ENCODE measurements at places on chromosomes 1 and 21. TPM values are rescaled to one million over a fixed set of nuclear protein-coding genes. Genes with fewer than 3 reads are reported as not detected.

Gene EXO1
- total RNA-seq, result 52.2 TPM

- H3K36me3 ChIP-seq, result no peaks in the 10 kb centered on the region
- H3K4me1 ChIP-seq, result no peaks in the 10 kb centered on the region
- DNase-seq, result no peak
Measured at GRCh38 chr1:31570906-31571305, 5.4 kb upstream of the TINAGL1 start.

GRCh38 chr1:47592296-47593012, 154.6 kb downstream of the FOXD2 start:
- no peak for DNase-seq
- H3K36me3 ChIP-seq, result no peaks in the 10 kb centered on the region
- H3K27me3 ChIP-seq, result peaks cover 17% of the 10 kb centered on the region
- H3K27ac ChIP-seq, result no peak overlapping the region

- peaks cover 42% of the 10 kb centered on the region for H3K36me3 ChIP-seq
- no peaks in the 10 kb centered on the region for H3K27me3 ChIP-seq
- H3K27ac ChIP-seq, result no peak overlapping the region
- H3K4me3 ChIP-seq, result no peak overlapping the region
Measured at GRCh38 chr1:43425045-43425444, 28.7 kb downstream of the HYI start.

All from activated T-helper 1 cell treated with anti-CD3 and anti-CD28 coated beads, Interleukin-12 subunit alpha, Interleukin-12 subunit beta, Interleukin-2, Interleukin-4 antibody, amounts not matched to agents 30 ng/mL and 10 ng/mL and 1 ng/mL, durations not matched to agents 14 hours and 24 hours and 36 hours (primary cell).